ENCODE measurements at places on chromosomes 2 and 18.

- DNase-seq = no peak
These were observed 44.5 kb downstream of the CYBRD1 start for GRCh38 chr2:171566753-171567152.

DNA sequence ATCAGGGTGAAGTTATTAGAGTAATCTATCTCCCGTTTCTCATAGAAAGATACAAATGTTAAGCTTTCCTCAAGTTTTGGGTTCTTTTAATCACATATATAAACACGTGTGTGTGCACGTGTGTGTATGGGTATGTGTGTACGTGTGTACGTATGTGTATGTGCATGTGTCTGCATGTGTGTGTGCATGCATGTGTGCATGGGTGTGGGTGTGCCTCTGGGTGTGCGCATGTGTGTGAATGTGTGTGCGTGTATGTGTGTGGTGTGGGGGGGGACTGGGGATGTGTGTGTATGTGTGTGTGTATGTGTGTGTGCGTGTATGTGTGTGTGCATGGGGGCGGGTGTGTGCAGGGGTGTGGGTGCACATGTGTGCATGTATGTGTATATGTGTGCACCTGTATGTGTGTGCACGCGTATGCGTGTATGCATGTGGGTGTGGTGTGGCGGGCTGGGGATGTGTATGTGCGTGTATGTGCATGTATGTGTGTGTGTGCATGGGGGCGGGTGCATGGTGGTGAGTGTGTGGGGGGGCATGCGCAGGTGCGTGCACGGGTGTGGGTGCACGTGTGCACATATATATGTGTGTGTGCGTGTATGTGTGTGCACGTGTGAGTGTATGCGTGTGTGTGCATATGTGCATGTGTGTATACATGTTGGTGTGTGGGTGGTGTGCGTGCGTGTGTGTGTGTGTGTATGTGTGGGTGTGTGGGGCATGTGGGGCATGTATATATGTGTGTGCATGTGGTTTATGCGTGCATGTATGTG, 304.0 kb downstream of the MBD2 start:
- no peak for DNase-seq

DNA sequence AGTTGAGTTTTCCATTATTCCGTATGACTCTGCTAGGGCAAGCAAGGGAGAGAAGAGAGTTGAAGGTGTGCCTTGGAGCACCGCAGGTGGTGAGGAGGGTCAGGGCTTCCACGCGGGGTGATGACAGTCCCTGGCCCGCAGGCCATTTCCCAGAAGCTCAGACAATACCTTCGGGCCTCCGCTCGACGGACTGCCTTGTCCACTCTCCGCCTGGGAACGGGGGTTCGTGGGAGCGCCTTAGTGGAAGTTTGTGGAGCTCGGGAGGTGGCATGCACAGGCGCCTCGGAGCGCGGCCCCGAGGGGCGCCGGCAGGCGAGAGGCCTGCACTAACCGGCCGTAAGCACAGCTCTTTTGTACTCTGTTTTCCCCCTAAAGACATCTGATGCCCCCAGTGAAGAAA, 69.8 kb downstream of the ARHGEF33 start:
- no peak for DNase-seq

DNA sequence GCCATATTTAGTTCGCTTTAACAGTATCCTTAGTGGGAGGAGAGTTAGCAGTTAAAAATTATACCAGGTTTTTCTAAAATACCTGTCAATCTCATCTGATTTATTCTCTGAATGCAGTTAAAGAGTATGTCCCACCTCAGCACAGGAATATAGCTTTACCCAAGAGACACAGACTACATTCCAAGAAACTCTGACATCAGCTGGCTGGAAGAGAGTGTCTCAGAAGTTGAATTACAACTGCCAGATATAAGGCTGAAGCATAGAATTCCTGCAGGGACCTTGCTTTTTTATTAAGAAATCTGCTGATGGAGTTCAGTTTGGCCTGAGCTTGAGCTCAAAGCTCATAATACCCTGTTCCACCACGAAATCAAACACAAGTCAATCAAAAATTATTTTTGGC, 25.4 kb upstream of the CNTNAP5 start:
- no peak for DNase-seq

- no peak for DNase-seq
These were observed 35.0 kb upstream of the PTMA start for GRCh38 chr2:231673348-231673770.

GRCh38 chr2:128607911-128608506, 289.3 kb upstream of the HS6ST1 start:
- DNase-seq = no peak

DNA sequence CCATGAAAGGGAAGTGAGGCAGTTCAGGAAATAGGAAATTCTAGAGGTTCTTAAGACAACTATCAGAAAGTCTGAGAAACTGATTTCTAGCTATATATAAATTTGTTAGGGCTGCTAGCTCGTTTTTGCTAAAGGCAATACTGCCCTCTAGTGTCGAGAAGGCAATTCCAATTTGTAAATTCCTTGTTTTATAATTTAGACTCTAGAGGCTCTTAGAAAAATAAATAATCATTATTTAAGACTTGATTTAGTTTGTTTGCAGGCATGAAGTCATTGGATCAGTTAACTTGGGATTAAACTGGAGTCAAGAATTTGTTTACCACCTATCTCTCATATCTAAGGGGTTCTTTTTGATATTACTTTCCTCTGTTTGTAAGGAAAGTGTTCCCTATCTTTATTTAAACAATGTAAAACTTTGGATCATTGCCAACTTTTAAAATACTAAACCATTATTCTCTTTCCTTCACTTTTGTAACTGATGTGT, 66.2 kb downstream of the ACVR2A start:
- DNase-seq = no peak

GRCh38 chr2:157190151-157190550, 67.4 kb upstream of the GALNT5 start:
- no peak for DNase-seq

DNA sequence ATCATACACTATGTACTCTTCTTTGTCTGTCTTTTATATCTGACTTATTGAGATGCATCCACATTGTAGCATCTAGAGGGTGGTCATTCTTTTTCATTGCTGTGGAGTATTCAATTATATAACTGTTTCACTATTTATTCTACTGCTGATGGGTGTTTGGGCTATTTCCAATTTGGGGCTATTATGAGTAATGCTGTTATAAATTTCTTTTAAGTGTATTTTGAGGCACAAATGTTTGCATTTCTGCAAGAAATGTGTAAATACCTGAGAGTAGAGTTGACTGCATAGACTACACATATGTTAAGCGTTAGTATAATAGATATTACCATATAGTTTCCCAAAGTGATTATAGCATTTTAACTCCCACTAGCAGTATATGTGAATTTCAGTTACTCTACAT, 26.9 kb upstream of the PPP1R1C start:
- DNase-seq = no peak

- DNase-seq = no peak
These were observed 70.2 kb downstream of the ADD2 start for GRCh38 chr2:70697603-70698383.

- DNase-seq = no peak
These were observed 98.6 kb downstream of the HDAC4 start for GRCh38 chr2:239302083-239302807.

DNA sequence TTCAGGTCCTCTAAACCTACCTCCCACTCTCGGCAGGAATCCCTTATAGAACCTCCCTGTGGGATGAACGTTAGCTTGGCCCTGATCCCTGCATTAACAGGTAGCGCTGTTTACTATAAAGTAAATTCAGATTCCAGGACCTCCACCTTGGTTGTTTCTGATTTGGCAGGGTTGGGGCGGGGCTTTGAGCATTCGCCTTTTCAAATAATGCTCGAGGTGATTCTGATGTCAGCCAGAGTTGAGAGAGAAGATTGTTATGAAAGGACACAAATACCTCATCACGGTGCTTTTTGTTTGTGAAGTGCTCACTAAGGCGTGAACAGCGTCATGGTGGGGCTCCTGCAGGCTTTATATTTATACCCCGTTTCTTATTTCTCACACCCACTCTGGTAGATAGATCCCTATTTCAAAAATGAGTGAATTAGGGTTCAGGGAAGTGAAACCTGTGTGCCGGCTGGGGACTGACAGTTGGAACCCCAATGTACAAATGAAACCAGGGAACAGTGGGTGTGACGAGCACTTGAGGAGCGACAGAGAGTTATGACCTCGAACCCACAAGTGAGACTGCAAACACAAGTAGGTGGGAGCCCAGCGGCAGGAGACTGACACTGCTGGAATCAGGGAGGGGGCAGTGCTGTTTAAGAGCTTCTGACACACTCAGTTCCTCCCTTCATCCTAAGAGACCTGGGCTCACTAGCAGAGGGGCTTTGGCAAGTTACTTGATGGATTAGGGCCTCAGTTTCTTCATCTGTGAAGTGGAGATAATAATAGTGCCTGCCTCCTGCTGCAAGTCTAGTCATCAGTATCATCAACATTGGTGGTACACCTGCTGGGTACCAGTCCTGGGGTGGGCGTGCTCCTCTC, 14.2 kb upstream of the CXCR4 start:
- peak; percentile 71 for DNase-seq

- DNase-seq = no peak
These were observed 586 bp upstream of the C2orf49 start for GRCh38 chr2:105336786-105337121.

DNA sequence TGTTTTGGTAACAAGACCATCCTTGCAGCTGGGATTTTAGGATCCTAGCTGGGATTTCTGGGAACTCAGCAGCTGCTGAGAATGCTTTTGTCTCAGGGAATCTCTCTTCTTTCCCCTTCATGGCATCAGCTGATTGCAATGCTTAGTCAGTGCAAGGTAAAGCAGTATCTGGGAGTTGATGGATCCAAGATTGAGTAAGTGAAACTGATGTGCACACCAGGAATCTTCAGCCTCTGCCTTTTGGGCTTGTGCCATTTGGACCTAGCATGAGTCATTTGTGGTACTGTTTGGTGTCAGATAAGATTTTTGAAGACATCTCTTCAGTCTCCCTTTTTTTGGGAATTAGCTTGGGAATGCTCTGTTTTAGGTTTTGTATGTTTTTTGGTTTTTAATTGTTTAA, 363.3 kb upstream of the TFPI start:
- DNase-seq = no peak

DNA sequence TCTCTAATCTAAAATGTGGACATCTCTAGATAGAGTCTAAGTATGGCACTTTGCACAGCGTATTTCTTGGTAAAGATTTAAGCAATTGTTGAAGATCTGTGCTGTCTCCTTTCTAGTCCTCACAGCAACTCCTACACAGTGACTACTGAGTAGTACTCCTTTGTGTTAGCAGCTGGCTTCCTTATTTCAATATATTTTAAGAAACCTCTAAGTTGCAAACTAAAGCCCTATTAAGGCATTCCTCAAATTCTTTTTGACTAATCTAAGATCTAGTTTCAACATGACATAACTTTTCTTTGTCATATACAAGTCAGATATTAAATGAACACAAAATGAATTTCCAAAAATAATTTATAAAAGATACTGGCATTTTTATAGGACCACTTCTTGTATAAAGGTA, 121.8 kb upstream of the DNAJC10 start:
- DNase-seq = no peak

DNA sequence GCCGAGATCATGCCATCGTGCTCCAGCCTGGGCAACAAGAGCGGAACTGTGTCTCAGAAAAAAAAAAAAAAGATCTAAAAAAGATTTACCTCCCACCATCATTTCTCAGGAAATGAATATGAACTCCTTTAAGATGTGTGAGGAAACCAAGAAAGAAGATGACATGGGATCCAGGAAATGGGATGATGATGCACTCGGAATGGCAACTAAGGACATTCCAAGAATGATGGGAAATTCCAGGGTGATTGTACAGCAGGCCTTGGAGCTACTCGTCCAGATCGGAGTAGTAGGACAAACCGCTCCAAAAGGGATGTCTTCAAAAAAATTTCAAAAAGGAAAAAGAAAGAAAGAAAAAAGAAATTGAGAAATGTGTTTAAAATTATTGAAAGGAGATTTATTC, 84.9 kb upstream of the PMAIP1 start:
- no peak for DNase-seq

- no peak for DNase-seq
These were observed 1023.4 kb upstream of the KLHL29 start for GRCh38 chr2:22361571-22361970.

- DNase-seq = no peak
These were observed 6.1 kb downstream of the ALLC start for GRCh38 chr2:3664118-3664517.

GRCh38 chr2:27681841-27682240, 18.2 kb downstream of the SLC4A1AP start:
- DNase-seq = no peak

- DNase-seq = peak; percentile 48
These were observed 33.6 kb upstream of the RNF149 start for GRCh38 chr2:101341901-101342624.

DNA sequence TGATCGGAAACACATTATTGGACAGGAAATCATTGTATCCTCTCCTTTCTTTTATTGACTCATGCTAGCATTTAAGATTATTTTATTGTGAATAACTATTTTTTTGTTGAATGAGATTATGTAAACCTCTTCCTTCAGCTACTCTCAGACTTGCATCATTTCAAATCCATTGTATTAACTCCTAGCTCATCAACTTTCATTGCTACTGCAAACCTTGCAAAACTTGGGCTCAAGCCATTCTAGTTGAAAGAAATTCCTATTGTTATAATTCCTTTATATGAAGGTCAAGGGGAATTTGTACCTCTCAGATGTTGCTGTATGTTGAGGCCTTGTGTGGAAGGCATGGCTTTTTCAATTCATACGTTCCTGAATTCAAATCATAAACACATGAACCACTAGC, 1764.6 kb downstream of the SUCLG1 start:
- DNase-seq = no peak

DNA sequence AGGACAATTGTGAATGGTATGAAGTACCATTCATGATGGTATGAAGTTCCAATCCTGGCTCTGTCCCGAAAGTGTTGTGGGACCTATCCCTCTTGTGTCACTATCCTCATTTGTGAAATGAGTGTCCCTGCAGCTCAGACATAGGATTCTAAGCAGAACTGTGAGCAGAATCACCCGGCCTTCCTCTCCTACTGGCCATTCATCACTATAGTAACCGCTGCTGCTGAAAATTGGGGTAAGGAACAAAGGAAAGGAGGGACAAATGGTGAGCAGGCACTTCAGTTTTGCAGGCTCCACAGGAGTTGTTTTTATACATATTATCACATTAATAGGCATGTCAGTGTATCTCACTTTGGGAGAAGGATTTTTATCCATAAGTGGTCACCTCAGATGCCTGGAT, 27.4 kb downstream of the SMYD1 start:
- no peak for DNase-seq

DNA sequence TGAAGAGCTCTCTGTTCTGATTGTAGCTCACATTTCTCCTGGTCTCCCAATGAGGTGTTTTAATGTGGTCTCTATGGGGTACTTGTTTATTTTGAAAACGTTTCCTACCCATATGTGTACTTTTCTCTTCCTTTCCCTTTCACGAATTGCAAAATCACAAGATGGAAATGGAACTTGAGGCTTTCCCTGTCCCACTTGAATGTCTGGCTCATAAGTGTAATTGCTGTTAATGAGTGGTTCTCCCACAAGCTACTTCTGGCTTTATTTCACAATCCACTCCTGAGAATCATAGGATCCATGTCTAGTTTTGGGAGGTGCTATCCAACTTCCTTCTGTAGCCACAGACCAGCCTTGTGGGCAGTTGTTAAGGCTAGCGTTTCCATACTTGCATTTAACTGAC, 81.1 kb upstream of the CAVIN2 start:
- DNase-seq = no peak

Data from GM18507 (cell line).